Fibroblast of villous mesenchyme (primary cell): ENCODE measurements at places on chromosomes 1 and 21. TPM values are rescaled to one million over a fixed set of nuclear protein-coding genes. Genes with fewer than 3 reads are reported as not detected.

APCS gene
- total RNA-seq, result not detected in 2 replicates

SELP gene
- total RNA-seq, result not detected in 2 replicates

RIMKLA gene
- under 0.01 TPM in 1 of 2 replicates, not detected in the other for total RNA-seq

NLRP3 gene
- 0.43 and 0.97 TPM in 2 replicates for total RNA-seq

ITLN1 gene
- total RNA-seq, result not detected in 2 replicates

SPRR2E gene
- total RNA-seq, result not detected in 2 replicates

ECM1 gene
- 20.3 and 24.5 TPM in 2 replicates for total RNA-seq

PCBP3 gene
- 1.3 and 2.9 TPM in 2 replicates for total RNA-seq

WDR64 gene
- total RNA-seq, result not detected in 2 replicates

ATF3 gene
- 12.9 and 20.3 TPM in 2 replicates for total RNA-seq

ZSWIM5 gene
- 0.43 and 2.3 TPM in 2 replicates for total RNA-seq

RBM8A gene
- total RNA-seq, result 58.0 and 76.9 TPM in 2 replicates

LDLRAD1 gene
- not detected in 2 replicates for total RNA-seq

ITSN1 gene
- total RNA-seq, result 43.2 and 57.0 TPM in 2 replicates

NMNAT2 gene
- total RNA-seq, result 1.3 and 3.9 TPM in 2 replicates

TMEM200B gene
- total RNA-seq, result 14.2 and 14.8 TPM in 2 replicates

CYP4A11 gene
- not detected in 2 replicates for total RNA-seq

LCE1D gene
- total RNA-seq, result not detected in 2 replicates

GJA8 gene
- not detected in 2 replicates for total RNA-seq

PIK3C2B gene
- total RNA-seq, result 7.3 and 8.4 TPM in 2 replicates

FALEC gene
- total RNA-seq, result 0.64 and 1.3 TPM in 2 replicates

LRRC8C gene
- 9.3 and 10.8 TPM in 2 replicates for total RNA-seq

CDK18 gene
- total RNA-seq, result 1.6 and 2.2 TPM in 2 replicates

ANKRD45 gene
- total RNA-seq, result 0.43 TPM in 1 of 2 replicates, not detected in the other
